ENCODE measurements at places on chromosomes 16 and 17.

GRCh38 chr16:71576971-71577370 is at the start of gene TAT:
TSS of gene TAT (minus strand) at chr16:71577092. CDS start at chr16:71576415, 677 bp downstream.
- DNase-seq, result no peak

GRCh38 chr17:52047086-52047485 is 111.4 kb downstream of the CA10 start:
- no peak for DNase-seq

GRCh38 chr16:49776734-49777133 is 79.2 kb downstream of the ZNF423 start:
- no peak for DNase-seq

GRCh38 chr16:17334096-17334495 is 136.7 kb downstream of the XYLT1 start:
- DNase-seq, result no peak

DNA sequence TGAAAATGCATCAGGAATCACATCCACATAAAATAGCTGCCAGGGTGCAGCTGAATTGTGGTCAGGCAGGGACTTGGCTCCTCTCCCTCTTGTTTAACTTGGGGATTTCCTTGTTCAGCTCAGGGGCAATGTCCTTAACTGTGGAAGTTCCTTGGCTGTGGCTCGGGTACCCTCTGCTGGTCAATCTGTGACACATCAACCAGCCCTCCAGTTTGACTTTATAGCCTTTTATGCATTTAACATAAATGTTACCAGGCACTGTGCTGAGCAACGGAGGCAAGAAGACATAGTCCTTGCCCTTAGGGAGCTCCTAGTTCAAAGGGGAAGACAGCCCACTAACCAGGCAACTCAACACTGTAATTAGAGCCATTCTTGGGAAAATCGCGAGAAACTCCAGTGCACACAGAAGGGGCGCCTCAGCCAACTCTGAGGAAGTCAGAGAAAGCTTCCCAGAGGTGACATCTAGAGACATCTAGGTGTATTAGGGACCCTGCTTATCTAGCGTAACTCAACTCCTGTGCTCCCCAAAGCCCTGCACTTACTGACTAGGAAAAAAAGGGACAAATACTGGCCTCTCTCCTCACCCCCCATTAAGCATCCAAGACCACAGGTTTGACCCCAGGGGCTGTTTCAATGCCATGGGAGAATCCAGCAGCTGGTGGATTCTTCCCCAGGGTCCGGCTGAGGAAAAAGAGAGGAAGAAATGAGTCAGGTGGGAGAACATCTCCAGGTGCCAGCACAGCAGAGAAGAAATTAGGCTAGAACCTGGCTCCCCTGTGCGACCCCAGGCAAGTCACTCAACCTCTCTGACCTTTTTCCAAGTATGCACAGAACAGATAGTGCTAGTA is 17.3 kb upstream of the EEF2K start:
- peak; percentile 51 for DNase-seq

- no peak for DNase-seq
Measured at GRCh38 chr17:62700964-62701705, 73.7 kb downstream of the MRC2 start.

DNA sequence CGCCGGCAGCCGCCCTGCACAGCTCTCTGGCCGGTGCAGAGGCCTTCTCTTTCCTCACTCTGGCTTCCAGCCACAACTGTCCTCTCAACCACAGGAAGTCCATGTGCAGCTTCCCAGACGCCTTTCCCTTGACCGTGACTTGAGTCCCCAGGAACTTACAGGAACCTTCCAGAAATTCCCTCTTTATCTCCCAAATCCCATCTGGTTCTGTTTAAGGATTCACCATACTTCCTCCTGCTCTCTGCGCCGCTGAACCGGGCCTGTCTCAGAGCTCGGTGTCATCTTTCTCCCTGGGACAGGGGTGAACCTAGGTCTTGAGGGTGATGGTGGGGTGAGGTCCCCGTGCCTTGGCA is 65.2 kb upstream of the ZNF469 start:
- no peak for DNase-seq

DNA sequence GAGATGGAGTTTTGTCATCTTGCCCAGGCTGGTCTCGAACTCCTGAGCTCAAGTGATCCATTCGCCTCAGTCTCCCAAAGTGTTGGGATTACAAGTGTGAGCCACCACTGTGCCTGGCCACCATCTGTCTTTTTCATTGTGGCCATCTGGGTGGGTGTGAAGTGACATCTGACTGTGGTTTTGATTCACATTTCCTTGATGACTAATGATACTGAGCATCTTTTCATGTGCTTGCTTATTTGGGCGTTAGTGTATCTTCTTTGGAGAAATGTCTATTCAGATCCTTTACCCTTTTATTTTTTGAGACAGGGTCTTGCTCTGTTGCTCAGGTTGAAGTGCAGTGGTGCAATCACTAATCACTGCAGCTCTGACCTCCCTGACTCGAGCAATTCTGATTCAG is 53.9 kb upstream of the ERN1 start:
- no peak for DNase-seq

GRCh38 chr17:7838090-7839075 is 4.4 kb downstream of the KDM6B start:
- DNase-seq, result no peak

DNA sequence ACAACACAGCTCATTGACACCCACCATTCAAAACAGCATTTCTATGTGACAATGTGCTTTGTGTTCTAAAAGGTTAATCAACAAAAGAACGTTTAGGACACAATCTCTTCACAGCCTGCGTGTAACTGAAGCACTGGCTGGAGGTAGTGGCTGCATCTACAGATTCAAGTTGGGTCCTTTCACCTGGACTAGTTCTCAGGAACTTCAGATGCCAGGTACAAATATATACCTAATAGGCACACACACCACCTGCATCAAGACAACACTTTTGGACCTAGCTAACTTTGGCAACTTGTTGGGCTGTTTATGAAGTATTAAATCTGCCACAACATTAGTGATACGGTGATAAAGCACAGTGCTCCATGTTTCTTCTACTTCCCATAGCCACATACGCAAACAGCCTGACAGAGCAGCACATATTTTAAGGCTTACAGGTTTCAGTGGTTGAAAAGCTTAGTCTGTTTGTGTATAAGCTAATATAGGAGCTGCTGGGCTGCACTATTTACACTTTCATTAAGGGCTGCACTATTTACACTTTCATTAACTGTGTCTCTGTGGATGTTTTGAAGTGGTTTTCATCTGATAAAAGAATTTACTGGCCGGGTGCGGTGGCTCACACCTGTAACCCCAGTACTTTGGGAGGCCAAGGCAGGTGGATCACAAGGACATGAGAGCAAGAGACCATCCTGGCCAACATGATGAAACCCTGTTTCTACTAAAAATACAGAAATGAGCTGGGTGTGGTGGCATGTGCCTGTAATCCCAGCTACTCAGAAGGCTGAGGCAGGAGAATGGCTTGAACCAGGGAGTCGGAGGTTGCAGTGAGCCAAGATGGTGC is 132.6 kb downstream of the PARN start:
- DNase-seq, result peak; percentile 63

DNA sequence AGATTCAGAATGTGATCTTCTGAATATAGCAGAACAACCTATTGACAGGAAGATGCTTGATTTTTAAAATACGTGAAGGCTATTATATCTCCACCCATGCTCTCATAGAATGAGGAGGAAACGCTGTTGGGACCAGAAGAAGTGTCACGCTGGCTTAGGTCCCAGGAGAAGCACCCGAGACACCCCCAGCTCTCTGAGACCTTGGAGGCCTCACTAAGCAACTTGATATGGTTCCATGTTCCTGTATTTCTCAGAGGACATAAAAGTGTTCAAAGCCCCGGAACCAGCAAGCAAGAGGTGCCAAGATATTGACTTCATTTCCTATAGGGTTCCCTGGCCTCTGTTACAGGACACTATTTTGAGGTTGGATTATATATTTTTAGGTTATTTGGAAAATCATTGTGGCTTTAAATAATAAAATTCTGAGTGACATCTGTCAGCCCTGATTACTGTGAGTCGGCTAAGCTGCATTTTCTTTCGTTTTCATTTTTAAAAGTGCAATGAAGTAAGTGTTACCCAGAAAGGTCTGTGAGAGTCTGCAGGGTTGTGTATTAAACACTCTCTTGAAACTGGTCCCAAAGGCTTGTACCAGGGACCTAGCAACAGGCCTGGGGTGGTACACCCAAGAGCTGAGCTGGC is 400.0 kb downstream of the SOX9 start:
- no peak for DNase-seq

DNA sequence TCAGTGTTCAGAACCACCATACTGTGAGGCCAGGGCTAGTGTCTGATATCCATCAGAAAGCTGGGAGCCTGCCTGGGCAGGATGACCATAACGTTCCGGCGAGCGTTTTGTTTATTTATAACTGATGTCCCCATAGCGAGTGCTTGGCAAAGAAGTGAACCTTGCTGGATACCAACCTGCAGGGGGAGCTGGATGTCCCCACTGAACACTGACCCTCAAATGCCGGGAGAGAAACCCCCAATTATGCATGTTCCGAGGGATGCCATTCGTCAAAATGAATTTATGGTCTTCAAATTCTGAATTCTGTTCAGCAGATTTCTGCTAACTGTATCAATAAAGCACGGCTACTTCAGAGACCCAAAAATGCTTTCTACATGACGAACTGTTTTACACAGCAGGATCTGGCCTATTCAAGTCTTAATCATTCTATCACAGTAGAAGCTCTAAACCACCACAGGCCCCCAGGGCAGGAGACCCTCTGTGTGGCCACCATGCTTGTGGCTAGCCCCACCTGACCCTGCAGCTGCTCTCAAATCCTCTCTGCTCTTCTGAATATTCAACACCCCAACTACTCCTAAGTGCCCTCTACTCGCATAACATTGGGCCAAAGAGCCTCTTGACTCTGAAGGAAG is 15.2 kb downstream of the MED24 start:
- DNase-seq, result peak; percentile 35

DNA sequence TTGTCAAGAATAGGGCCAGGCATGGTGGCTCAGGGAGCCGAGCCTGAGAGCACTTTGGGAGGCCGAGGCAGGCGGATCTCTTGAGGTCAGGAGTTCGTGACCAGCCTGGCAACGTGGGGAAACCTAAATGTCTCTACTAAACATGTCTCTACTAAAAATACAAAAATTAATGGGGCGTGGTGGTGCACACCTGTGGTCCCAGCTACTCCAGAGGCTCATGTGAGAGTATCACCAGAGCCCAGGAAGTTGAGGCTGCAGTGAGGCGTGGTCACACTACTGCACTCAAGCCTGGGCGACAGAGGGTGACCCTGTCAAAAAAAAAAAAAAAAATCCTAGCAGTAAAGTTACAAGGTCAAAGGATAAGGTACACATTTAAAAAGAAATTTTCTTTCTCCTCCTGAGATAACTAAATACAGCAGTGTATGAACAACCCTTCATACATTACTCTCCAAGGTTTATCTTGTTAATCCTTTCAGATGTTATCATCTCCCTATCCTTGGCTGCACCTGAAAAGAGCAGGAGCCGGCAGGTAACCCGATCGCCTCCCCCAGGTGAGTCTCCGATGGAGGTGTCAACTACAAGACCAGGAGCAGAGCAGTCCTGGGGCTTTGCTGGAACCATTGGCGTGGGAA is 122.3 kb downstream of the GOSR1 start:
- no peak for DNase-seq

- DNase-seq, result no peak
Measured at GRCh38 chr16:58425756-58426494, 33.7 kb downstream of the GINS3 start.

- no peak for DNase-seq
Measured at GRCh38 chr17:40827746-40828453, 5.5 kb upstream of the KRT10 start.

- peak; percentile 21 for DNase-seq
Measured at GRCh38 chr17:38994026-38994425, 26.8 kb upstream of the FBXO47 start.

- no peak for DNase-seq
Measured at GRCh38 chr17:77266891-77267341, 126.1 kb downstream of the SEC14L1 start.

DNA sequence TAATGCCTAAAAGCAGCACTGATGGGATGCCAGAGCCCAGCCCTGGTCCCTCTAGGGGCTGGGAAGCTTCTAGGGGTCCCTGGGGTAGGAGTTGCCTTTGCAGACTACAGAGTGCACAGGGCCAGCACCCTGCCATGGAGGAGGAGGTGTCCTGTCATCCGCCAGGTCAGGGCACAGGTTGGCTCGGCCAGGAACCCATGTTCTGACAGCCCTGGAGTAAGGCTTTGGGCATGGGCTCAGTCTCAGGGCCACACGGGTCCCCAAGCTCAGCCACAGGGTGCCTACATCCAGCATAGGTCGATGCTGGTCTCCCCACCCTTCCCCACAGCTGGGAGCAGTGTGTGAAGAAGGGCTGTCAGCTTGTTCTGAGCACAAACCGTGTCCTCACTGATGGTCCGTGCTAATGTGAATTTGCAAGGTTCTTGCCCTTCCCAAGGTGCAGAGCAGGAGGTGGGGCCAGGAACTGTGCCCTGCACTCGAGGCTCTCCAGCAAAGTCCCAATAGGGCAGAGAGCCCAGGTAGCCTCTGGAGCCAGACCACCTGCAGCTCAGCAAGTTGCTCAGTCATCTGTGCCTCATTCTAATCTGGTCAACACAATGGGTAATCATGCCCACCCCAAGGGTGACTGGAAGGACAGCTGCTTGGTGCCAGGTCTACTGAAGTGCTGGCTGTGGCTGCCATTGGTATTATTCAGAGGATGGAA is 72.8 kb downstream of the AMFR start:
- no peak for DNase-seq

GRCh38 chr16:54817940-54818574 is 112.6 kb upstream of the IRX5 start:
- no peak for DNase-seq

GRCh38 chr17:76022285-76022684 is 4.8 kb downstream of the EVPL start:
- DNase-seq, result no peak

DNA sequence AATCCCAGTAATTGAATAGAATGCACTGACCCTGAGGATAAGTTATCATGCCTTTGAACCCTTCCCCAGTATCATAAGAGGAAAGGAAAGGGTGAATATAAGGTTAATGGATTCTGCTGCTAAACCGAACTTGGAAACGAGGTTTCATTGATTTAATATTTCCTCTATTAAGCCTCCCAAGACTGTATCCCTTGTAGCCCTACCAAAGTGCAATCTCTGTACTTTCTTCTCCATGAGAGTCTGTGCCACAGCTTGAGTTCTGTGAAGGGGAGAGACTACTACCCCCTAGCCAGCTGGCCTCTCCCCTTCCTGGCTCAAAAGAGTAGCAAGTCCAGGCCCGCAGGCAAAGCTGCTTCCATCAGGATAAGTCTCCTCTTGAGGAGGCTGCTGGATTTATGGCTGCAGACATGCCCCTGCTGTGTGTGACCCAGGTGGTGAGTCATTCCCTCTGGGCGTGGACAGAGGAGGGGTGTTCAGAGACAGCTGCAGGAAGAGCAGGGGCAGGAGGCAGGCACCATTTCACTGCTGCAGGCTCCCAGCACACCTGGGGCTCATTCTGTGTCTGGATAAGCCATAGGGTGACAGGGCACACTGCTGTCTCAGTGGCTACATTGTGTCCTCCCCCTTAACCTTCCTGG is 58.4 kb downstream of the TOM1L2 start:
- DNase-seq, result peak; percentile 63

DNA sequence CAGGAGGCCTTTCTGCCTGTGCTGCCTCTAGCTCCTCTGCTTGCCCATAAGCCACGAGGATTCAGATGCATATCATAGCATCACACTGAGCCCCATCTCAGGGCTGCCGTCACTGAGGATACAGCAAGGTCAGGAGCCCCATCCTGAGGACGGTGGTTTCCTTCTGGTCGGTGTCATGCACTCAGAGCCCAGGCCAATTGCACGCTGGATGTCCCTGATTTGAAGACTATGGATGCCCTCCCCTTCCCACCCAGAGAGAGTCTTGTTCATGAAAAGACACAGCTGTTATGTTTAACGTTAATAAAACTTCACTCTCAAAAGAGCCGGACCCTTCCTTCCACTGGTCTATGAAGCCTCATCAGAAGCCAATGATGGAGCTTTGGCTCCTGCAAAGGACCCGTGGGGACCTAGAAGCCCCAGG is 19.9 kb downstream of the COTL1 start:
- no peak for DNase-seq

All from NCI-H774 (cell line).